Posterior cingulate gyrus (tissue), 11 donors: ENCODE measurements at places on chromosomes 6 and 20.

DNA sequence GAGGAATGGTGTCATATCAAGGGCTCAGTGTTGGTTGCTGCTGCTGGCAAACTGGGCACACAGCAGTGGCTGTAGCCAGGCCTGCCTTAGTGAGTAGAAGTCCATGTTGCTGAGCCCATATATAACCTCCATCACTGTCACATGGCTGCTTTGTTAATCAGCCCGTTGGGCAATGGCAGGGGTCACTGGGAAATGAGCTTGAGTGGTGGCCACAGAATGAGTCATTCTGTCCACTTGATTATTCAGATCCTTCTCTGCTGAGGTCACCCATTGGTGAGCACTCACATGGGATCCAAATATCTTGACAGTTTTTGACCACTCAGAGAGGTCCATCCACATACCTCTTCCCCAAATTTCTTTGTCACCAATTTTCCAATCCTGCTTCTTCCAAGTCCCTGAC is 898.9 kb upstream of the EYS start:
- no peak for DNase-seq

GRCh38 chr6:112203577-112204349 is 50.6 kb downstream of the LAMA4 start:
- no peak for DNase-seq

DNA sequence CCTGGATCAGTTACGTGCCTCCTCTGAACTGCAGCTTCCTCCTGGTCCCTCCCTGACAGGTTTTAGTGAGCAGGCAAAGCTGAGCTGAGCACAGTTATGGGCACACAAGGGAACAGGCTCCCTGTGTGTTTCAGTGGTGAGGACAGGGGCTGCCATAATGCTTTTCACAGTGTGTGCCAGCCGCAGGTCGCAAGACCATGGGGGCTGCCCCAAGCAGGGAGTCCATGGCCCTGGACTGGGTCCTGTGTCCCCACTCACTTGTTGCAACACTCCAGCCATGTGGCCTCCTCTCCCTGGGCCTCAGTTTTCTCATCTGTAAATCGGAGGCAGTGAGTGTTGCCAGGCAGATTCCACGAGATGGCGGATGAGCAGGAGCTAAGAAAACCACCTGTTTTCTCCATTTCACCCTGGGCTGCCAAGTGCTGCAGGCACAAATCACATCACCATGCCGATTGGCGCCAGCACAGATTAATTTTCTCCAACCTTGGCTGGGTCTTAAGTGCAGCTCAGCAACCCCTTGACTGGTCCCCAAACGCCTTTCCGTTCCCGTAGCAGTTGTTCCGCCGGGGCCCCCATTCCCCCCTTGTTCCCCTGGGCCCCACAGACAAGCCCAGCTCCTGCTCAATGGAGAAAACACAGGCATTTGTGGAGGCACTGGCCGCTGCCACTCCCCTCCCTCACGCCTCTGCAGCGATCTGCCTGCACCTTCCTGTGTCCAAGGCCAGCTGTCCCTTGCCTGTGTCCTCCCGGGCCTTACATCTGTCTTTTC is 57.1 kb upstream of the NNAT start:
- DNase-seq: no peak

- DNase-seq: no peak
Observed at GRCh38 chr6:133895573-133896343, 6.8 kb downstream of the TCF21 start.

DNA sequence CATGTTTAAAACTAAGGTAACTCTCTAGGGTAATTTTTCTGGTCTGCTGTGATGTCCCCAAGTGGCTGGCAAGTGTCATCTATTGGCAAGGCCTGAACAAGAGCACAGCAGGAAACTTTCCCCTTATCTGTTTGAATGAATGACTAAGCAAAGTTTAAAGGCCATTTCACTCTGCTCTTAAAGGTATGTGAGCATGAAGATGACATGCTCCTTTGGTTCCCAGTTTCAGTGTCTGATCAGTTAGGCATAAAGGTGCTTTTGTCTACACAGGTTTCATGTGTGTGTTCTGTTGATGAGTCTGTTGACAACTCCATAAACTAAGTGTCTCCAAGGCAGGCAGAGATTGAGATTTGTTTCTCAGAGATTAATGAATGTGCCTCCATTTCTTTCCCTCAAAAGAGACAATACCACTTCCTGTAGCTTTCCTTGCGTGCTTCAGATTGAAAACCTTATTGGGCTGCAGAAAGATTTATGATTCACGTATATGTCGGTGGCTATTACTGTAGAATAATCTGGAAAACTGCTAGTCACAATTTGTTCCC is 83.9 kb downstream of the MAP3K7 start:
- DNase-seq: no peak

- DNase-seq: no peak
Observed at GRCh38 chr6:73866305-73866704, 170.3 kb downstream of the CD109 start.

DNA sequence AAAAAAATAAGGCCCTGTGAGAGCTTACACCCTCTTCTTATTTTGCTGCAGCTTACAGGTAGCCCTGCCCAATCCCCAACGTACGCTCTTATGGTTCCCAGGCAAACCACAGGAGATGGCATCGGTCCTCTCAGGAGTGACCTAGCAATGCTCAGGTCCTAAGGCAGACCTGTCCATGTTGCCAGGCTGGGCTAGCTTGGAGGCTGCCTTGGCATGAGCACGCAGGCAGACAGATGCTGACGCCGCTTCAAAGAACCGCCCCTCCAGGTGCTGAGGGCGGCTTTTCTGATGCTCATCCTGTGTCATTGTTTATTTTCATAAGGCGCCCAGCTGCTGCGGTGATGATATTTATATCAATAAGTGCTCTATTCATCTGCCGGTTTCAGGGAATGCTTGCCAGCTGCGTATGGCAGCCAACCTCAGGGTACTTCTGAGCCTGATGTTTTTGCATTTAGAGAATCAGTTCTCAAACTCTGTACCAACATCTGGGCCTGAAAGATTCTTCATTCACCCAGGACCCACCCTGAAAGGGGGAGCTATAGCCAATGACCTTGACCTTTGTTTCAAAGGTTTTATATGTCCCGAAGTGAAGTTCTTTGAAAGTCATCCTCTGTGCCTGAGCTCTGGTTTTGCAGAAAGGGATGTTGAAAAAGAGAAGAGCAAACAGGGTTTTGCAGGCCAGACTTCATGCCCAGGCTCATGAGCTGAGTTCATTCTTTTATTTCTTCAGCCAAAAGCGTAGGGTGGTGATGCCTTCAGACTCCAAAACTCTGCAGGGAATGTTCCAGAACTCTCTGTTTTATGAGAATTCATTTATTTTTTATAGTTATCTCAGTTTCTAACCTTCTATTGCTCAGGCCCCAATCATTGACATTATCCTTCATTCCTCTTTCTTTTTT is 475.6 kb upstream of the CHD6 start:
- DNase-seq: no peak

- no peak for DNase-seq
Observed at GRCh38 chr6:74250161-74250818, 554.3 kb downstream of the CD109 start.

DNA sequence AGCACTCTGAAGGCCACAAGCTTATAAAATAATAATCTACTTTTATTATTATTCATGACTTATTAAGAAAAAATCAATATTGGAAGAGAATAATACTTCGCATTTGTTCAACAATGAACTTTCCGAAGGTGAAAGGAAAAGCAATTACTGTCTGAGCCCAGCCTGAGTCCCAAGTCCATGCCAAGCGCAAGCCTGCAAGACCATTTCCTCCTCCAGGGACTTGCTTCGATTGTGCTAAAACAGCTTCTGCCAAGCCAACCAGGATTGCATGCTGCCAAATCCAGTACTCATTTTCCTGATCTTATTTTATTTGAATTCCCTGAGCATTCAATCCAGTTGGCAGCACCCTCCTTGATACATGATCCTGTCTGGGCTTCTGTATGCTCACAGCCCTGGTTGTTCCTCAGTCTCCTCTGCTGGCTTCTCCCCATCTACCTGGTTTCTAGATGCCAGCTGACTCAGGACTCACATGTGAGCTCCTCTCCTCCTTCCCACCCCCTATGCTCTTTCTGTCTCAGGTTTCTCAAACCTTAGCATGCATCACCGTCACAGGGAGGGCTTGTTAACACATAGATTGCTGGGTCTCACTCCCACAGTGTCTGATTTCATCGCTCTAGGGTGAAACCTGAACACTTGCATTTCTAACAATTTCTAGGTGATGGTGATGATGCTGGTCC is 55.9 kb upstream of the PSMF1 start:
- no peak for DNase-seq

DNA sequence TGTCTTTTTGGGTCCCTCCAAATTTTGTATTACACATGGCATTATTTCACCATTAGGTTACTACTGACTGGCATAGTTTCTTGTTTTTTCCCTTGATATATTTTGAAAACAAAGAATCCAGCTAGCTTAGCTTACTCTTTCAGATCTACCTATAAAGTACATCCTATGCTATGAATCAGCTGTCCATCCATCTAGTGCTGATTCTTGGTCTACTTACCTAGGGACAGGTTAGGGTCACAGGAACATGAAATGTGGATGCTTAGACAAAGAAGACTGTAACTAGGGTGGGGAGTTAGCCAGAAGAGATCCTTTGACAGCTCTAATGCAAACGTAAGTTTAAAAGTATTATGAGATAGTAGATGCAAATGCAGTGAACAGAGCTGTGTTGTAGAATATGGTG is 91.7 kb downstream of the NKAIN2 start:
- no peak for DNase-seq

GRCh38 chr6:154932515-154933027 is 62.5 kb upstream of the TIAM2 start:
- DNase-seq: no peak

GRCh38 chr6:111192911-111193555 is 105.7 kb downstream of the SLC16A10 start:
- no peak for DNase-seq

GRCh38 chr6:165676435-165677068 is 13.5 kb upstream of the PDE10A start:
- no peak for DNase-seq

DNA sequence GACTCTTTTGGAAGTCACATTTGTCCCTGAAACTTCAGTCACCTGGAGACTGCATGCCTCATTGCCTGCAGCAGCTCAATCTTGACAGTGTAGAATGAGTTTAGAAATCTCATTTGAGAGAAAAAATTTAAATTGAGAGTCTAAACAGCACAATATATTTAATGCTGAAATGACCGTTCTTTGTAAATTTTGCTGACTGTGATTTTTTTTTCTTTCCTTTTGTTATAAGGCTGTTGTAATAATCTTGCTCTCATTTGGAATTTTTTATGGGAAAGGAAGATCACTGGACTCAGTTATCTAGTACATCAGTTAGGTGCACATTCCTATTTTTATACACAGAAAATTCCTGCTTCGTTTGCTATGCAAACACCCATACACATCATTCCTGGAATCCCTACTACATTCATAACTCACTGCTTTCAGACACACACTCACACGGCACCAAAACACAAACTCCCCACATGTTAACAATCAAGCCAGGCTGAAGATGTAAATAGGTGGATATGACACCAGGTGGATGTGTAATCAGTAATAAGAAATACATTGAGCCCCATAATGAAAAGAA is 43.8 kb downstream of the PTCHD4 start:
- DNase-seq: no peak

- no peak for DNase-seq
Observed at GRCh38 chr6:139895205-139895793, 520.9 kb upstream of the CITED2 start.

DNA sequence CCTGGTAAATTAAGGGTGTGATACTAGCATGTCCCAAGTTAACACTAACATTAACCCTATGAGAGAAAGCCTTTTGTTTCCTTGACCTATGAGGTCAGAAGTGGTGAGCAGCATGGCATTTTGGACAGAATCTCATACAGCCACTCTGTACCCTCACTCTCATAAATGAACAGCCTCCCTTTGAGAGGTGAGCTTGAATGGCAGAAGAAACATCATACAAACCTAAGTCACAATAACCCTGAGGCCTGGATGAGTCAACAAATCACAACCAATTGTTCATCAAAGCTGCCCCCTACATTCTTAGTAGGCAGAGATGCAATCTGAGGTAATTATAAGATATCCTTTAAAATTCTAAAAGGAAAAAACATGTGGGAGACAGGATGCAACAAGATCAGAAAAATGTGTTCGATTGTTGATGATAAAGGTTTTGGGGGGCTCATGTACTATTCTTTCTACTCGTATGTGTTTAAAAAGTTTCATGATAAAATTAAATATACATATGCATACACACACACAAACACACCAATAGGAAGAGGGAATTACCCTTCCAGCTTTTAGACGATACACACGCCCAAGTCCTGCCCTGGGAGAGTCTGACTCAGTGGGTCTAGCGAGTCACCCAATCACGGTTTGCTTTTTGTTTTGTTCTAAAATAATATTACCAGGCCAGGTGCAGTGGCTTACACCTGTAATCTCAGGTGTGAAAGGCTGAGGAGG is 117.3 kb downstream of the ARHGAP18 start:
- no peak for DNase-seq

GRCh38 chr20:5844063-5844681 is 94.0 kb downstream of the SHLD1 start:
- DNase-seq: no peak

- DNase-seq: no peak
Observed at GRCh38 chr20:36117638-36118037, 36.9 kb upstream of the EPB41L1 start.

GRCh38 chr6:131295081-131295480 is 159.8 kb downstream of the AKAP7 start:
- DNase-seq: no peak

DNA sequence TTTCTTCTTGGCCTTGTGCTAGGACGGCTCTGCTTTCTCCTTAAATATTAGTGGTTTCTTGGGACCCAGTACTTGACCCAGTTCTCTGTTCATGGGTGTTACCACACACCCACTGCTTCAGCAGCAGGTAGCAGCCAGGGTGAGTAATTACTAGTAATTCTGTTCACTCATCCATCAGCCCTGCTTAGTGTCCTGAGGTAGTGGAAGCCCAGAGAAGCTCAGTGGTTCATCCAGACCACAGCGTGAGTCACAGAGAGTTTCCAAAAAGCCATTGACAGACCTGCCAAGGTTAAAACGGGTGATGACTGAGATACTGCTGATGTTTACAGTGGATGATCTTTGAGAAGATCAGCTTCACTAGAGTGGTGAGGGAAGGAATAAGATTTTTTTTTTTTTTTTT is 51.7 kb upstream of the HINT3 start:
- DNase-seq: no peak

DNA sequence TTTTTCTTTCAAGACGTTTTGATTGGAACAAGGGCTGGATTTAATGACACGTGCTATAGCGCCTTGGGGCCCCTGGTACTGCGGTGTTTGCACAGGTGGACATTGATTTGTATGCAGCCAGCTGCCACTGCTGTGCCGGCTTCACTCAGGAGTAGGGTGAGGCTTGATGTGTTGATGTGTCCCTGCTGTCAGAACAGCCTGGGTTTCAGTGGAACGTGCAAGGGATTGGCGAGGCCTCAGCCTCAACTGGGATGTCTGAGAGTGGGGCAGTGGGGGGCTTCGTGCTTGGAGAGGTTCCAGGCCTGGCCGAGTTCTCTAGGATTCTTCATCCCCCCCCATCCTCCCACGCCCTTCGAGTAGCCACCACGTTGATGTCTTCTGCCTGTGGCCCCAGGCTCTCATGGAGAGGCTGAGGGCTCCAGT is 23.0 kb downstream of the PYGB start:
- no peak for DNase-seq

- no peak for DNase-seq
Observed at GRCh38 chr20:58906894-58907293, 54.4 kb downstream of the GNAS start.

- no peak for DNase-seq
Observed at GRCh38 chr6:136404627-136405419, 115.2 kb upstream of the BCLAF1 start.
